Memory B cell (primary cell): ENCODE measurements at places on chromosomes 11 and 22.

GRCh38 chr22:43053176-43053575, 36.0 kb downstream of the TTLL1 start:
- DNase-seq = no peak

DNA sequence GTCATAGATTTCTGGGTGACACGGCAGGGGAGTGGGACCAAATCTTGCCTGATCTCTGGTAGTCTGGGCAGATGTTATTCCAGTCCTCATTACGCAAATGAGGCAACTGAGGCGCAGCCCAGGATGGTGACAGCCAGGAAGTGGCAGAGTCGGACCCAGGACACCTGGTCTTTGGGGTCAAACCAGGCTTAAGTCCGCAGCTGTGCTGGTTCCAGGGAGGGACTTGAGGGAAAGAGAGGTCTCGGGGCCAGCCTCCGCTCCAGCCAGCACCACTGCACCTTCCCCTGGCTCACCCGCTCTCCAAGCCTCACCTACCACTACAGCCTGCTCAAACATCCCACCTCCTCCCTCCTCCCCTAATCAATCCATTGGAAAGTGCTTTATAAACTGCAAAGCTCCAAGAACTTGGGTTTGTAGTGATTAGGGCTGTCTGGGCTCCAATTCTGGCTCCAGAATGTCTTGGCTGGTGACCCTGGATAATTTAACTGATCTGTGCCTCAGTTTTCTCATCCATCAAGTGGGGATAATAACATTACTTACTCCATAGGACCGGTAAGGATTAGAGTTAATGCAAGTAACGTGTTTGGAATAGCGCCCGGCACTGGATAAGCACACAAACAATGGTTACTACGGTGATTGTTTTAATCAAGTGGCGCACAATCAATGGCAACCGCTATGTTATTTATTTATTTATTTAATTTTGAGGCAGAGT, 526 bp upstream of the PNPLA5 start:
- no peak for DNase-seq

DNA sequence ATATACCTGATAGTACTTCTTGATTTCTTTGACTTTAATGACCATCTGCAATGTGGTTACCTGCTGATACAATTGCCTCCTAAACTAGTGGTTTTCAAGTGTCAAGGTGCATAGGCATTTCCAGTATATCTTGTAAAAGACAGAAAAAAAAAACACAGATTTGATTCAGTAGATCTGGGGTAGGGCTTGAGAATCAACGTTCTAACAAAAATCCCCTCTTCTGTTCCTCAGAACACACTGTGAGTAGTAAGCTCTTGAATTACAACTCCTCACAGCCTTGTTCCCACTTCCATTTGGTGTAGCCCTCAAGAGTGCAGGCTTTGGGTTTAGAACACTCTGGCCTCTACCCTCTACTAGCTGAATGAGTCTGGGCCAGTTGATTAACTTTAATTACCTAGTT, 78.0 kb upstream of the CTSC start:
- no peak for DNase-seq

GRCh38 chr11:2097356-2097997, 41.7 kb downstream of the IGF2 start:
- DNase-seq = no peak

- no peak for DNase-seq
Measured at GRCh38 chr11:32210556-32210955, 119.7 kb downstream of the RCN1 start.

GRCh38 chr22:27720860-27721259, 80.7 kb downstream of the MN1 start:
- no peak for DNase-seq

GRCh38 chr11:116124922-116125714, 620.9 kb upstream of the CADM1 start:
- DNase-seq = no peak

- DNase-seq = no peak
Measured at GRCh38 chr11:131748151-131749050, 378.0 kb downstream of the NTM start.

DNA sequence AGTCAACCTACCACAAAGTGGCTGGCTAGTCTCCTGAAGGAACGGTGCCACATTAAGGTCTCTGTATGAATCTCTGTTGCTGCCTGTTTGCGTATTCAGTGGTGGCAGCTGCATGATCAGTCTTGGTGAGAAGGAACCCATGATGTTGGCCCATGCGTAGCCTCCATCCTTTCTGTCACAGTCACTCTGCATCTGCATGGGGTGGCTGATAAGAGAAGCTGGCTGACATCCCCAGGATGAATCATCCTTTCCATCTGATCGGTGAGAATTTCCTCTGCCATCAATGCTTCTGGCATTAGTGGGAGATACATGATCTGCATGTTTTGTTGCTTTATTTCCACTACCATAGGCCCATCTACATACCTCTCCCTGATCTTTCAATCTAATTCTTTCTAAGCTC, 199.0 kb upstream of the NECTIN1 start:
- no peak for DNase-seq

- DNase-seq = no peak
Measured at GRCh38 chr22:27405672-27406388, 395.7 kb downstream of the MN1 start.

DNA sequence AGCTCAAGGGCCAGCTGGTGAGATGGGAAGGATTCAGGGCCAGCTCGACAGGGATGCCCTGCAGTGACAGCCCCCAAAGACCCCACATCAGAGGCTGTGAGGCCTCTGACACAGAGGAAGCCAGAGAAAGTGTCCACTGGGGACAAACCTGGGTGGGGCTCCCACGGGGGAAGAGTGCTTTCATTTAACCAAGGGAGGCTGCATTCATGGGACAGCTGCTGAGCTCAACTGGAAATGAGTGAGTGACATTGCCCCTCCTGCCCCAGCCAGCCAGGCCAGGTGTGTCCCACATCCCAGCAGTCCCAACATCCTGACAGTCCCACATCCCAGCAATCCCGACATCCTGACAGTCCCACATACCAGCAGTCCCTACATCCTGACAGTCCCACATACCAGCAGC, 61.0 kb downstream of the DHCR7 start:
- no peak for DNase-seq

GRCh38 chr11:24808173-24808572, 311.3 kb downstream of the LUZP2 start:
- DNase-seq = no peak

DNA sequence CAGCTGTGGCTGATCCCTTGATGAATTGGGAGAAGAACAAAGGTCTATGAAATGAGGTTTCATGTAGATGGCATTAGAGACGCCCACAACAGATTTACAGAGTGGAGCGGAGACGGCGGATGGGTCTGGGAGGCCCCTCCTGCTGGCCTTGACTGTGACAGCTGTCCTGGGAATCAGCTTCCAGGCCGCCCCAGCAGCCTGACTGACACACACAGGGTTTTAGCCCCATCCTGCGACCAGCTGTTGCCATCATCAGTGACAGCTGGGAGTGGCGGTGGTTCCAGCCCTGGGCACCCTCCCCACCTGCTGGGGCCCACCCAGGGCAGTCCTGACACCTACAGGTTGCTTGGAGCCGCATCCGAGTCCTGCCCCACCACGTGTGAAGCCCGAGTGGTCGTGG, 64.0 kb upstream of the PPP6R3 start:
- DNase-seq = no peak

DNA sequence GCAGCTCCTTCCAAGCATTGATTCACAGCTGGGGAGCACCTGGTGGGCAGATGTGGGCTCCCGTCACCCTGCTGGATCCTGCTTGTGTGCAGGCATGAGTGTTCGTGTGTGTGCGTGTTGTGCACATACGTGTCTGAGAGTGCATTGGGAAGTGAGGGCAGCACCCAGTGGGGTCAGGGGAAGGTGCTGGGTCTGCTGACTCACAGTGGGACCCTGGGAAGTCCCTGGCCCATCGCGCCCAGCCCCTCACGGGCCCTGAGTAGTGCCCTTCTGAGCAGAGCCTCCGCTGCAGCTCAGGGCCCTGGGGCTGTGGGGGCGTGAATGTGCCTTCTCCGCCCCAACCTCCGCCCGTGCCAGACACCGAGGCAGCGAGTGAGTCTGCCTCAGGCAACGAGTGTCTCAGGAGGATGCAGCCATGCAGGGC, 36.8 kb downstream of the WNT11 start:
- no peak for DNase-seq

DNA sequence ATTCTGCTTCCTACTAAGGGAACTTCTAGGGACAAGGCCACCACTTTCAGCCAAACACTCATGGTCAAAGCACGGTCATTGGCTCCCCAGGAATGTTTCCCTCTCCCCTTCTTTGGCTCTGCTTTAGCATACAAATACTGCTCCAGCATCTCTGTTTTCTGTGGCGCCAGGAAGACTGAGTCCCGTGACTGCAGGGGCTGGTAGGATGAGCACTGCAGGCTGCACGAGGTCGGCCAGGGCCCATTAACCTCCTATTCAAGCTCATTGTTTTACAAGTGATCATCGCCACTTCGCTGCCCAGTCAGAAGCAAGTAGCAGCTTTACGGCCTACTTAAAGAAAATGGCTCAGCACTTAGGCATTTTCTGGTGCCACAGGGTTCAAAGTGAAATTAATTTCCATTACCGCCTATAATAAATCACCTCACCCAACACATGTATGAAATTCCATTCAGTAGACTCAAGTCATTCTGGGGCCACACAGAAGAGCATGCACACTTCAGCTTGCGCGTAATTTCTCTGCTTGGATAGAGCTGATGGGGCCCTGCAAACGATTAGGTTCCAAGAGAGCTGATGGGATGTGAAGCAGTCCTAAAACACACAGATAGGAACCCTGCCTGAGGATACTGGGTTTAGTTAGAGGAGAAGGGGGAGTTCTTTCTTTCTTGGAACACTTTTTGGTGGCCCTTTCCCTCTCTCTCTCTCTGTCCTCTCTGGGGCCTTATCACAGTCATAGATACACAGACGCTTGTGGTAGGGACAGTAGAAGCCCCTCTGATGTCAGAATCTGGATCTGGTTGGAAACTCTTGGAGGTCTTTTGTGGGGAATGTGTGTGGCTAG, 173.7 kb downstream of the KIF18A start:
- DNase-seq = no peak

- no peak for DNase-seq
Measured at GRCh38 chr22:26394777-26395176, 34.3 kb upstream of the ASPHD2 start.

DNA sequence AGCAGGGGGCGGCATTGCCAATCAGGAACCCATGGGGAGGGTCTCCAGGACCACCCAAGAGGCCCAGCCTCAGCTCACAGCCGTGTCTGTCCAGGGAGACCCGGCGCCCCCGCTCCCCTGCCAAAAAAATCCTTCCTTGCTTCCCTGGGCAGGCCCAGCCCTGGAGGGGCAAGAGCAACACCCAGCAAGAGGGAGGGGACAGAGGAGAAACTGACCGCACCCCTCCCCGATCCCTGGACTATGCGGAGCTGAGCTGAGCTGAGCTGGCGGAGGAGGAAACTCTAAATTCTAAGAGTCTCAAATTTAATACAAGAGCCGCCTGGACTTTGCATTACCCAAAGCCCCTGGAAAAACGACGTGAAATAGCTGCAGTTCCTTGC, 52.0 kb upstream of the SHISAL1 start:
- DNase-seq = no peak

GRCh38 chr11:113401718-113402117, 14.1 kb downstream of the ANKK1 start:
- DNase-seq = no peak

DNA sequence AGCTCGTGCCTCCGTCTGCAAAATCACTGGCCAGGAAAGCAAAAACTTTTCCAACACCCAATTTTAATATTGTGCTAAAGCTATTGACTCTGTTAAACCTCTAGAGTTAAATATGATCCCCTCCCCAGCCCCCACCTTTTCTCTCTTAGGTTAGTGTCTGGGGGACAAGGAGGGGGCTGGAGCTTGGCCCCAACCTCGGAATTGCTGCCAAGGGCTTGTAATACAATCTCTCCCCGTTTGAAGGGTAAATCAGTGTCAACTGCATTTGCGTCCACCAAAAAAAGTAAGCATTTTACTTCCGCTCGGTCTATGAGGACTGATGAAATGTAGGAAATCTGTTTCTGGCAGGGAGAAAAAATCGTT, at the start of gene GAS2:
Gene GAS2 (plus strand): TSS at position 287 of the 363 bp plus-strand sequence. CDS start 8,259 bp downstream, outside the sequence.
- no peak for DNase-seq

GRCh38 chr11:59459916-59460315, 3.2 kb downstream of the OR4D6 start:
- DNase-seq = no peak

DNA sequence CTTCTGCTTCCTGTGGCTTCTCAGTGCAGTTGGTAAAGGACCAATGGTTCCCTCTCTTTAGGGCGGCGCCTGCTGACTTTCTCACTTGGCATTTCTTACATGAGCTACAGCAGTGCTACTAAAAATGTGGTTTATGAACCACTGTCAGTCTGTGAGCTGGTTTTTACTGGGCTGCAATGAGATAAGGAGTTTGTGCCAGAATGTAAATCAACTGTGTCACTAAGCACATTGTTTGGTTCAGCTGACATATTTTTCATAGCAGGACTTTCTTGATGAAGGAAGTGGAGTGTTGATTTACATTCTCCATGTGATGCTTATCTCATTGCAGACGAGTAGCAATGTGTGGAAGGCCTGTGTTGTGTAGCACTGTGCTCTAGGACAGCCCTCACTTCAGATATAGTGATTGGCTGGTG, 463.3 kb downstream of the SOX6 start:
- DNase-seq = no peak

DNA sequence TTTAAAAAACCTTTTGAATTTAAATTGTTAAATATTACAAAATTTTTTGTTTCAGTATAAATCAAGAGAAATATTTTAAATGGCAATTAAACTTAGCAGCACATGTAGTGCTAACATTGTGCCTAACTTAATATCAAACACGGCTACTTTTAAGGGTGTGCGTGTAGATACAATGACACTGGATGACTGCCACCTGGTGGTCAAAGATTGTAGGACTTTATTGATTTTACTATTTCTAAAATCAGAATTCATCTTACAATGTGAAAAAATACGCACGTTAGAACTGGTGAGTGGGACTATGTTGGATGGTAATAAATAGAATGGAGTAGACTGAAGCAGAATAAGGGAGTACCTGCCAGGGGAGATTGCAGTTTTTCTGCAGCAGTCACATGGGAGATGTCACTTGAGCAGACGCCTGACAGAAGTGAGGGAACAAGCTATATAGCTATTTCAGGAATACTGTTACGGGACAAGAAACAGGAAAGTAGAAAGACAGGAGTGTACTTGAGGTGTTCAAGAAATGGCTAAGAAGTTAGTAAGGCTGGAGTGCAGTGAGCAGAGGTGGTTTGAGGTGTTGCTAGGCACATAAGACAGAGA, 52.9 kb downstream of the UVRAG start:
- DNase-seq = peak; percentile 61

- no peak for DNase-seq
Measured at GRCh38 chr22:24391836-24392217, 35.6 kb upstream of the ADORA2A start.

GRCh38 chr22:36360871-36361383, 26.8 kb downstream of the MYH9 start:
- DNase-seq = no peak

- DNase-seq = no peak
Measured at GRCh38 chr11:78099666-78100065, 20.0 kb upstream of the NDUFC2 start.

- no peak for DNase-seq
Measured at GRCh38 chr11:96114178-96115064, 190.5 kb upstream of the MTMR2 start.
